AG09309 (cell line): ENCODE measurements at places on chromosomes 5 and 9.

DNA sequence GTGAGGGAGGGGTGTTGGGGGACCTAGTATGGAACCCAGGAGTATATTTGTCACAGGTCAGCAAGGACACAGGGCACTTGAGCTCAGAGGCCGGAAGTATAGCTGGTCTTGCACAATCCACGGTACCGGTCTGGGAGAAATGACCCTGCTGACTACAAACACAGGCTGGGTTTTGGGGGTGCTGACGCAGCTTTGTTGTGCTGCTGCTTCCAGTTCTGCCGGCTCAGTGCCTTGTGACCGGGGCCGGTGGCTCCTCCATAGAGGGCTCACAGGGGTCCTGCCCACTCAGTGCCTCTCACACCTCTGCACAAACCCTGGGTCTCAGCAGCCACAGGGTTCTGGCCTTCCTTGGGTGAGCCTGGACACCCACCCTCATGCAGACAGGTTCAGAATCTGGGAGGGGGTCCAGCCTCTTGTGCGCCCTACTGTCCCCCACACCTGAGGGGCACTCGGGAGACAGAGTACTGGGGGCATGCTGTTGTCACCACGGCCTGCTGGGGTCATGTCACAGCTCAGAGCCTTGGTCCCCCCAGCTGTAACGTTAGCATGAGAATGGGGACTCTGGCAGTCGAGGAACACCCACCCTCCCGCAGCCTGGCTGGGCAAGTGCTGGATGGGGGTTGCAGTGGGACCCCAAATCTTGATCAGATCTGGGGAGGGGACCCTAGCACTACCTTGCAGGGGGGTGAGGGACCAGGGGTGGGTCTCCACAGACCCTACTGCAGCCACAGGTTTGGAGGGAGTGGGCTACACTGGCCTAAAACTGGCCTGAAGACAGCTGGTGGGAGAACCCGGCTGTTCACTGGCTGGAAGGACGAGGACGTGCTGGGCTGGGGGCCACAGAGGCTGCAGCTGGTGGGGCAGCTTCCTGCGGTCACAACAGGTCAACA is 17.7 kb downstream of the NINJ1 start:
- no peak for DNase-seq

DNA sequence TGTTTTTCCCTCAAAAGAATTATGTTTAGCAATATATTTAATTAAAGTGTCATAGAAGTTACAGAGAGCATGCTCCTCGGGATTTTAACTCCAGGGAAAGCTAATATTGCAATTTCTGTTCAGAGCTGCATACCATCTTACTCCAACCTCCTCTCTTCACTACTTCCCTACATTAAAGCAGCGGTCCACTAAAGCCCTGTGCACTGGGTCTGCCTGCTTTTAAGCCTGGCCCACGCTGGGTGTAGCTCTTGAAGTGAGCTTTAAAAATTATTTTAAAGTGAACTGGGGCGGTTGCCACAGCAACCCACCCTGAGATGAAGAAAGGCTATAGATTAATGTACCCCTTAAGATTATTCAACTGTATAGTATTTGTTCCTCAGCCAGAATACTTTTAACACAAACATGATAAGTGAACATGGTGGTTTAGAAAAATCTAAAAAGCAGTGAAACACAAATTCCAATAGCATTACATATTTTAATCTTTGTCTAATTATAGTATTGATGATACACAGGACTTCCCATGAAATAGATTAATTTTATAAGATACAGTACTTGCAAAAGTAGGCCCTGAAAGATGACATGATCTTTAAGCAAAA is 3.9 kb upstream of the MEF2C start:
- DNase-seq = no peak

DNA sequence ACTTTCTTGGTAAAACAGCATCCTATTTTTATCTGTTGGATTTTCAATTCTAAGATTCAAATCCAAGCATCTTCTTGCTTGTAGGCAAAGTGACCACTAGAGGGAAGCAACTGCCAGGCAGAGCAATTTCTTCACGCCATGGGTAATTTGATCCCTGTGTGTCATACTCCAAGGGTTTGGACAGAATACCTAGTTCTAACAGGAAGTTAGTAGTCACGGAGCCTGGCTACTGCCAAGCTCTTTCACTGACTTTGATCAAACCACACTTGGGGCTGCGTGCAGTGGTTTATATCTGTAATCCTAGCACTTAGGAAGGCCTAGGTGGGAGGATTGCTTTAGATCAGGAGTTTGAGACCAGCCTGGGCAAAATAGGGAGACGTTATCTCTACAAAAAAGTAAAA is 473.6 kb upstream of the TNC start:
- peak; percentile 100 for DNase-seq

DNA sequence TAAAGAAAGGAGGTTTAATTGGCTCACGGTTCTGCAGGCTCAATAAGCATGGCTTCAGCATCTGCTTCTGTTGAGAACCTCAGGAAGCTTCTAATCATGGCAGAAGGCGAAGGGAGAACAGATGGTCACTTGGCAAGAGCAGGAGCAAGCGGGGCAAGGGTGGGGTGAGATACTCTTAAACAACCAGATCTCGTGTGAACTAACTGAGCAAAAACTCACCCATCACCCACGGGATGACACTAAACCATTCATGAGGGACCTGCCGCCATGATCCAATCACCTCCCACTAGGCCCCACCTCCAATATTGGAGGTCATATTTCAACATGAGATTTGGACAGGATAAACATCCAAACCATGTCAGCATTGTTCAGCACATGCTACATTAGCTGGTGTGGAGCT is 89.1 kb upstream of the HAND1 start:
- DNase-seq = no peak

GRCh38 chr5:164235300-164235891 is 730.0 kb downstream of the MAT2B start:
- peak; percentile 14 for DNase-seq

DNA sequence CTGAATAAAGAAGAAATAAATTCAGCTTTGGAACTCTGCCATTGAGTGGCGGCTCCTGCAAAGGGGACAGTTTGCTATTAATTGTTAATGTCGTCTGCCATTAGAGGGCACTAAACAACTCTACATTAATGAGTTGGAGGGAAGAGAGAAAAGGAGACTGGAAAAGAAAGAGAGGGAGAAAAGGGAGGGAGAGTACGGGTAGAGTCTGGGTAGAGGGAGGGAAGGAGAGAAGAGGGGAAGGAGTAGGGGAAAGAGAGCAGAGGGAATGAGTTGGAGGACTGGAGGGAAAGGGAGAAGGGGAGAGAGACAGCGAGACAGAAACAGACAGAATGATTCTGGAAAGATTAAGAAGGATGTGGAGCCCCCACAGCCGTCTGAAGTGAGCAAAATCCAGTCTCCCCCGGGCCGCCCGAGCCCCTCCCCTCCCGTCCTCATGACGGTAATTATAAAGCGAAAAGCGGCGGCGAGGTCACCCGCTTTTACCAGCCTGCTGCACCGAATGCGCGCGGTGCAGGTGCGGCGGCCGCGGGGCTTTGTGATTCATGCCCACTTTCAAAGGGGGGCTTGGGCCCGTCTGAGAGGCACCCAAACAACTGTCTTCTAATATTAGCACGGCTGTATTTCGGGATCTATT is 1.9 kb upstream of the FST start:
- DNase-seq = no peak

- peak; percentile 68 for DNase-seq
Observed at GRCh38 chr5:150377964-150378694, 20.6 kb downstream of the TCOF1 start.

GRCh38 chr9:105661011-105661410 is 1.2 kb upstream of the TAL2 start:
- DNase-seq = no peak

GRCh38 chr9:91100878-91101450 is 260.8 kb downstream of the AUH start:
- no peak for DNase-seq

GRCh38 chr9:104784098-104784497 is 20.2 kb downstream of the NIPSNAP3B start:
- no peak for DNase-seq

DNA sequence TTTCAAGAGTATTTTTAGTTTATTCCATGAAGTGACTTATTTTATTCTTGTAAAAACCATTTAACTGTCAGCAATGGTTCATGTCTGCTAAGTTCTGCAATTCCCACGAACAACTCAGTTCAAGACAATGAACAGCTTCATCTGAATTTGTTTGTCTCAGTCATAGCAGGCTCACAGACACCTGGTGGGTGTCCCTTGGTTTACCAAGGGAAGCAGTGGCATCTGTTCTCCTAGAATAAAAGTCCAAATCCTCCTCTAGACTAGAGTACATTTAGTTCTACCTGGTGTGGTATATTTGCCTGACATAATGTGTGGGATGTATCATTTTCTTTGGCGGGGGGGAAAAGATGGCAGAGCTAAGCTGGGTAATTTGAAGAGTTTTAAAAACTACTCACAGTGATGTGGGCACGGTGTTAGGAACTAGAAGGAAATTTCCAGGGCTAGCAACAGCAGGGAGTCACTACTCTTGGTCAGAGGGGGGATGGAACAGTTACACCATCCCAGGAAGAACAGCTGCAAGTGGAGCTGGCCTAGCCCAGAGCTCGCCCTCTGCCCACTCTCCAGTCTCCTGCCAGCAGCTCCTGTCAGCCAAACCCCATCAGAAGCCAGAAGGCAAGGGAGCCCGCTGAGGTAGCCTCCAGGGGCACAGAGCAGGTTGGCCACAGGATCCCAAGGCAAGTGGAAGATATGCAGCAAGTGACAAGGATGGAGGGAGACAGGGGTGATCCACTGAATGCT is 100.3 kb downstream of the PJA2 start:
- DNase-seq = no peak

DNA sequence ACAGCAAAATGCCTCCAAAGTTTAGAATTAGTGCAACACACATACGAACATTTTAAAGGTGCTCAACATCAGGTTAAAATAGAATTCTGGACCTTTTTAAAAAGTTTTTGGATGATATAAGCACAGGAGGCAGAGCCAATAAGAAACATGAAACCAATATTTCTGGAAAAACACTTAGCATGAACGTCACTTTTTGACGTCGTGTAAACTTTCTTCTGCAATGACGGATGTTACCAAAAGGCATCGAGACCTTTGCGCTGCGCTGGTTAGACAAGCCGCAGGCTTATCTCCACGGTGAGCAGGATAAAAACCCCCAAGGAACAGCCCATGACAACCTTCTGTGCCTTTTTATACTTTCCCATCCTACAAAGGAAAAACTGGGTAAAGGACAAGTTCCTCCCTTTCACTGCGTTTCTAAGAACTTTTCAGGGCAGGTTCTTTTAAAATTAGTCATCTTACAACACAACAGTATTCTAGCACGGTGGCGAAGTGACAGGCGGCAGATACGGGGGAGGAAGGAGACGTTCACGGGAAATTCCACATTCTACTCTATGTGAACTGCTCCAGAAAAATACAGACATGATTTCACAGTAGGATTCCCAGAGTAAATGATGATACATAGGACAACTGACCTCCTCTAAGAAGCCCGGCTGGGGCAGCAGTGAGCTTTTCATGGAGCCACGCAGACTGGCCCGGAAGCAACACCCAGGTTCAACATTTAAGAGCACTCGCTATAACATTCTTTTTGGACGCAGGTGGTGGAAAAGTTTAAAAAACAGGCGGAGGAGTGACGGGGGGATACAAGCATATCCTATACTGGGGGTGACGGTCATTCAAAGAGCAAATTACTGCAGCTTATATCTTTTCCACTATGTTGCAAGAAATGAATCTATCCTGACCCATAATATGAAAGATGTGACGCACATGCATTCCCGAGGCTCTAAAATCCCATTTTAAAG is 52.4 kb downstream of the USP20 start:
- peak; percentile 44 for DNase-seq

- no peak for DNase-seq
Observed at GRCh38 chr9:126317513-126317912, 9.1 kb upstream of the MVB12B start.

- no peak for DNase-seq
Observed at GRCh38 chr5:131357739-131358561, 94.1 kb downstream of the CDC42SE2 start.
